Iris pigment epithelial cell (primary cell): ENCODE measurements at places on chromosomes 16 and 17.

- DNase-seq = no peak
Measured at GRCh38 chr17:330993-331701, 21.5 kb downstream of the RPH3AL start.

- DNase-seq = no peak
Measured at GRCh38 chr16:27547851-27548250, 1.9 kb downstream of the GTF3C1 start.

- no peak for DNase-seq
Measured at GRCh38 chr17:28612531-28612930, 1.5 kb downstream of the RSKR start.

DNA sequence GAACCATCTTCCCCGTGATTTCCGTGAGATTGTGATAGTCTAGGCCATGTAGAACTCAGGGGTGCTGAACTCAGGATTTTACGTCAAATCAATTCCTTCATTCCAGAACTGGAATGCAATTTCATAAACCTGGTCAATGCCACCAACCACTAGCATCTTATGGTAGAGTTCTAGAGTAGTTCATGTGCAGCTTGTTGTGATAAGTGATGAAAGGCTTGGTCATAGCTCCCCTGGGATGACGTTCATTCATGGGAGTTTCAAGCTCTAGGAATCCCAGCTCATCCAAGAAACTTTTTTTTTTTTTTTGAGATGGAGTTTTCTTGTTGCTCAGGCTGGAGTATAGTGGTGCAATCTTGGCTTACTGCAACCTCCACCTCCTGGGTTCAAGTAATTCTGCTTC lies 3.7 kb upstream of the DPEP2 start:
- DNase-seq = no peak

GRCh38 chr16:75317532-75317931 lies 66.1 kb upstream of the BCAR1 start:
- DNase-seq = no peak
